ENCODE measurements at places on chromosomes 4 and X. TPM values are rescaled to one million over a fixed set of nuclear protein-coding genes. Genes with fewer than 3 reads are reported as not detected.

DGAT2L6 gene
- total RNA-seq: not detected

CHM gene
- total RNA-seq: 16.5 TPM

PABPC1L2B gene
- not detected for total RNA-seq

TLR1 gene
- total RNA-seq: 51.5 TPM

AFF1 gene
- 87.9 TPM for total RNA-seq

PPEF1 gene
- 1.9 TPM for total RNA-seq

TMEM31 gene
- total RNA-seq: not detected

GLUD2 gene
- not detected for total RNA-seq

PLAC8 gene
- 821 TPM for total RNA-seq

ALPK1 gene
- total RNA-seq: 6.5 TPM

SMPX gene
- not detected for total RNA-seq

P2RY4 gene
- 0.61 TPM for total RNA-seq

GYPE gene
- 1.3 TPM for total RNA-seq

XAGE1A gene
- not detected for total RNA-seq

RGN gene
- not detected for total RNA-seq

- no peak overlapping the region for H3K4me3 ChIP-seq
- H3K4me1 ChIP-seq: no peaks in the 10 kb centered on the region
- no peak overlapping the region for H3K27ac ChIP-seq
- DNase-seq: no peak
- H3K27me3 ChIP-seq: no peaks in the 10 kb centered on the region
Measured at GRCh38 chr4:145531859-145532258, 50.2 kb downstream of the SMAD1 start.

DNA sequence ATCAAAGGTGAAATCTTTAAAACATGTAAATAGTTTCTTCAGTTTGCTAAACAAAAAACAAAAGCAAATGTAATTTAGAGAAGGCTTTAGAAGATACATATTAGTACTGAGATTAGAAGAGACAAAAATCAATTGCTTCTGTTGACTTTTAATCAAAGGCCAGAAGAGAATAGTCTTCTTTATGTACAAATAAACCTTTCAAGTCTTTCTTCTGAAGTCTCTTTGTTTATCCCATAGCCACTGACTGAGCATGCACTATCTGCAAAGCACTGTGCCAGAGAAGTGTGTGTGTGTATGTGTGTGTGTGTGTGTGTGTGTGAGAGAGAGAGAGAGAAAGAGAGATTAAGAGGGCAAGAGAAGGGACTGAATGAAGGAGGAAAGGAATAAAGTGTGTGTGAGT, 198.4 kb downstream of the GLUD2 start:
- H3K27me3 ChIP-seq: no peaks in the 10 kb centered on the region
- no peak for DNase-seq
- no peak overlapping the region for H3K27ac ChIP-seq
- no peaks in the 10 kb centered on the region for H3K4me1 ChIP-seq
- no peak overlapping the region for H3K4me3 ChIP-seq

GRCh38 chrX:81168391-81168790, 33.3 kb downstream of the HMGN5 start:
- no peaks in the 10 kb centered on the region for H3K36me3 ChIP-seq
- no peaks in the 10 kb centered on the region for H3K4me1 ChIP-seq
- no peaks in the 10 kb centered on the region for H3K27me3 ChIP-seq
- DNase-seq: no peak
- H3K4me3 ChIP-seq: no peak overlapping the region

- no peaks in the 10 kb centered on the region for H3K36me3 ChIP-seq
- no peak overlapping the region for H3K27ac ChIP-seq
- no peak for DNase-seq
- H3K27me3 ChIP-seq: no peaks in the 10 kb centered on the region
- peaks cover 16% of the 10 kb centered on the region for H3K4me1 ChIP-seq
- H3K4me3 ChIP-seq: no peak overlapping the region
Measured at GRCh38 chrX:20421275-20421674, 154.6 kb upstream of the RPS6KA3 start.

DNA sequence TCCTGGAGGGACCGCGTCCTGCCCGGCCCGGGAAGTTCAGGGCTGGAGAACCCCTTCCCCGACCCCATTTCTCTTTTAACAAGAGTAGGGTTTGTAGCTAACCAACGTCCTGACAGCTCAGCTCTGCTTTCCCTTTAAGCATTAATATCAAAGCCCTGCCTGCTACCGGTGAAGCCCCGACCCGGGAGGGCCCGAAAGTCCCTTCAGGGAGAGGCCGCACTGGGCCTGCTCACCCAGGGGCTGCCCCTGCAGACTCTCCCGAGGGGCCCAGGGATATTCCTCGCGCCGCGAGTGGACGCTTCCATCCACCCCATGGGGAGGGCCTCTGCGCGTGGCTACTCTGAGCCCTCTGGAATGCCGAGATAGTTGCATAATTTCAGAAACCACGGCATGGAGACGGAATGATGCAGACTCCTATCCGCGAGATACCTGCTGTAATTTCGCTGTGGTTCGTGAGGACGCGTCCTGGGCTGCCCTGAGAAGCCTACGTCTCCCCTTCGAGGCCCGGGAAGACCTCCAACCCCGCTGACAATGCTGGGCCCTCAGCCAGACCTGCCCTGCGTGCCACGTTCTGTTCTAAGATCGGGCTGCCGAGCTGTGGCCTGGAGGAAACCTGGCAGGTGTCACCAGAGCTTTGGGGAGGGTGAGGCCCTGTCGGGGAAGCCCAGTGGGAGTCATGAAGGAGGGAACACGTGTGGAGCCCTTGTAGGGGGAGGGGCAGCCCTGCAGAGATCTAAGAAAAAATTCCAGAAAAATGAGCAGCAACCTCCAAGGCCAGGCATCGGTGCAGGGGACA, 999 bp upstream of the CTBP1 start:
- peaks cover 5% of the 10 kb centered on the region for H3K36me3 ChIP-seq
- peak; percentile 83 for DNase-seq
- H3K4me1 ChIP-seq: peaks cover 75% of the 10 kb centered on the region
- peak overlapping the region; percentile 96 for H3K27ac ChIP-seq
- H3K4me3 ChIP-seq: peak overlapping the region; percentile 64
- H3K27me3 ChIP-seq: no peaks in the 10 kb centered on the region

GRCh38 chr4:15322006-15322405, 105.8 kb upstream of the C1QTNF7 start:
- no peaks in the 10 kb centered on the region for H3K4me1 ChIP-seq

GRCh38 chrX:153478746-153479145, 8.4 kb upstream of the HAUS7 start:
- DNase-seq: no peak
- H3K36me3 ChIP-seq: no peaks in the 10 kb centered on the region
- H3K27me3 ChIP-seq: no peaks in the 10 kb centered on the region
- H3K27ac ChIP-seq: no peak overlapping the region
- H3K4me1 ChIP-seq: peaks cover 13% of the 10 kb centered on the region
- H3K4me3 ChIP-seq: no peak overlapping the region

DNA sequence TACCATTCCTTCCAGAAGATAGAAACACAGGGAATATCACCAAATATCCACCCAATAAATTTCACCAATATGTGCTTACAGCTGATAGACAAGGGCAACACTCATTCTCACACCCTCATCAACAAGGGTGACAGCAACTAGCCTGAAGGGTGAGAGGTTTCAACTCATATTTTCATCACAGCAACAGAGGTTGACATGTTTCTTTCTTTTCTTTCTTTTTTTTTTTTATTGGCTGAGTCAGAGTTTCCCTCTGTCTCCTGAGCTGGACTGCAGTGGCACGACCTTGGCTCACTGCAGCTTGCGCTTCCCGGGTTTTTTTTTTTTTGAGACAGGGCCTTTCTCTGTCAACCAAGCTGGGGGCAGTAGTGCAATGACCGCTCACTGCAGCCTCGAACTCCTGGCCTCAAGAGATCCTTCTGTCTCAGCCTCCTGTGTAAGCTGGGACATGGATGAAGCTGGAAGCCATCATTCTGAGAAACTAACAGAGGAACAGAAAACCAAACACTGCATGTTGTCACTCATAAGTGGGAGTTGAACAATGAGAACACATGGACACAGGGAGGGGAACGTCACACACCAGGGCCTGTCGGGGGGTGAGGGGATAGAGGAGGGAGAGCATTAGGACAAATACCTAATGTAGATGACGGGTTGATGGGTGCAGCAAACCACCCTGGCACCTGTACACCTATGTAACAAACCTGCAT, 27.5 kb upstream of the ASMTL start:
- peak; percentile 13 for DNase-seq
- no peak overlapping the region for H3K4me3 ChIP-seq
- H3K27ac ChIP-seq: peak overlapping the region; percentile 95
- H3K4me1 ChIP-seq: peaks cover 81% of the 10 kb centered on the region

- no peak overlapping the region for H3K4me3 ChIP-seq
- H3K4me1 ChIP-seq: no peaks in the 10 kb centered on the region
- peaks cover 2% of the 10 kb centered on the region for H3K27me3 ChIP-seq
- H3K27ac ChIP-seq: no peak overlapping the region
- DNase-seq: no peak
- H3K36me3 ChIP-seq: no peaks in the 10 kb centered on the region
Measured at GRCh38 chr4:46385946-46386345, 4.0 kb downstream of the GABRA2 start.

DNA sequence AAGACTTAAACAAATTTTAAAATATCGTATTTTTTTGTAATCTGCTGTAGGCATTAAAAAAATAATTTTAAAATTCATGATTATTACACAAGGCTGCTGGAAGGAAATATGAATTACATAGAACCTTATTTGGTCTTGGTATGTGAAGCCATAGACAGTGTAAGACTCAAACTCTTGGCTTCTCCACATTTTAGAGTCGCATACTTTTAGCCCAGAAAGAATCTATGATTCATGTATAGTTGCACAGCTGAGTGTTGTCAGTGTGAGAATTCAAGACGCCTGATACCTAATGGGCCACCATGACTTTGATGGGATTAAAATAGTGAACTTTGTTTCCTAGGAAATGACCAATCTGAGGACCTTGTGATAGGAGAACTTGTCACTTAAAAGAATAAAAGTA, 1.4 kb downstream of the INTU start:
- no peak overlapping the region for H3K27ac ChIP-seq
- no peak overlapping the region for H3K4me3 ChIP-seq
- DNase-seq: no peak
- H3K27me3 ChIP-seq: peaks cover 8% of the 10 kb centered on the region
- H3K36me3 ChIP-seq: no peaks in the 10 kb centered on the region
- no peaks in the 10 kb centered on the region for H3K4me1 ChIP-seq

DNA sequence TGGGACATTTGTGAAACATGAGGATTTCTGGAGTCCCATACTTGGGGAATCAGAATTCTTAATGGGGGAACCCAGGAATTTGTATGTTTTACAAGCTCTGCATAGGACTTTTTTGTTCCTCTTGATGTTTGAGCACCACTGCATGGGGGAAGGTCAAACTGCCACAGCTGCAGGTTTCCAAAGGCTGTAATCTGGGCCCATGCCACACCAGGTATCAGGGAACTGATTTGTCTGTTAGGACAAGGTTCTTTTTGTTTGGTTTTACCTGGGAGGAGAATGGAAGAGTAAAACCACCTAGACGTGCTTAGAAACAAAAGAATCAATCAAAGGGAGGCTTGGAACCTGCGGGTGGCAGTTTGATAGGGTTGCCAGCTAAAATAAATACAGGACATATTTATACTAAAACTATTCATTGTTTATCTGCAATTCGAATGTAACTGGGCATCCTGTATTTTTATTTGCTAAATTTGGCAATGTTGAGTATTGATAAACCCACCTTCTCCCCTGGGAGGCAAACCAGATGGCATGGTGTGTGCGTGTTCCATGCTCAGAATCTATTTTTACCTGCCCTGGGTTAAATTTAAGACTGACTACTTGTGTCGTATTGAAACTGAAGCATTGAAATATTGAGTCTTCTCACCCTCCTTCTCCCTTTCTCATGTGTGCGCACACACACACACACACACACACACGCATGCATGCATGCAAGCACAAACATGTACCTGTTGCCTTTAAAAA, 63.7 kb downstream of the TMEM164 start:
- no peaks in the 10 kb centered on the region for H3K36me3 ChIP-seq
- no peaks in the 10 kb centered on the region for H3K4me1 ChIP-seq
- DNase-seq: no peak
- H3K4me3 ChIP-seq: no peak overlapping the region
- no peak overlapping the region for H3K27ac ChIP-seq

GRCh38 chr4:181671672-181672071, 571.5 kb upstream of the TENM3 start:
- no peak overlapping the region for H3K4me3 ChIP-seq
- H3K27ac ChIP-seq: no peak overlapping the region
- H3K36me3 ChIP-seq: no peaks in the 10 kb centered on the region
- no peaks in the 10 kb centered on the region for H3K27me3 ChIP-seq

DNA sequence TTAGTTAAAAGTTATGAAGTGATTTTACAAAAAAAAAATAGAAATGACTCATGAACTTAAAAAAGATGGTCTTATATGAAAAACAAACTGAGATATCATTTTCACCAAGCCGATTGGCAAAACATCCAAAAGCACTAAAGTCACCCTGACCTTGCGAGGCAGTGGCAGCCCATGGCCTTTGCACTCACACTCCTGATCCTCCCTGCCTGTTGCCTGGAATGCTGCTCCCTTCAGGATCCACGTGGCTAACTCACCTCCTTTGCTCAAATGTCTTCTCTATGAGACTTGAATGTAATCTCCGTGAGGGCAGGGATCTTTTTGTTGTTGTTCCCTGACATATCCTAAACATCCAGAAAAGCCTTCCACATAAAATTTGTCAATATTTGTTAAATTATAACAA, 106.4 kb downstream of the RAPGEF2 start:
- H3K4me1 ChIP-seq: peaks cover 7% of the 10 kb centered on the region
- no peak for DNase-seq
- no peak overlapping the region for H3K27ac ChIP-seq
- no peaks in the 10 kb centered on the region for H3K27me3 ChIP-seq
- H3K4me3 ChIP-seq: no peak overlapping the region

DNA sequence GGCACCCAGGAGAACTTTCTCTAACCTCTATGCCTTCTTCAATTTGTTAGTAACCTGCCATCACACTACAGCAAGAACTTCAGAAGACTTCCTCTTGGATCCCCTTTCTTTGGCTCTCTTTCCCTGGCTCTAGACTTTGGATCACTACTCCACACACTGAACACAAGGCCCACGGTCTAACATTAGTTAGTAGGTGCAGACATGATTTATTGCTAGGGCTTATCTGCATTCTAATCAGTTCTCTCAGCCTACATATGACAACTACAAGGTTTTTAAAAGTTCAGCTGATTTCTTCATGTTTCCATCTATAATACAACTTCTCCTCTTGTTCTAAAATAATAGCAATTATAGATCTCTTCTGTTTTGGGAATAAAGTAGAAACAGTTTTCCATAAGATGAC, 209.1 kb upstream of the ANXA10 start:
- H3K36me3 ChIP-seq: no peaks in the 10 kb centered on the region
- H3K27me3 ChIP-seq: no peaks in the 10 kb centered on the region
- H3K4me3 ChIP-seq: no peak overlapping the region
- no peaks in the 10 kb centered on the region for H3K4me1 ChIP-seq
- H3K27ac ChIP-seq: no peak overlapping the region

GRCh38 chr4:110793890-110794554, 171.1 kb upstream of the PITX2 start:
- H3K4me1 ChIP-seq: no peaks in the 10 kb centered on the region
- H3K27ac ChIP-seq: no peak overlapping the region
- DNase-seq: no peak
- H3K4me3 ChIP-seq: no peak overlapping the region
- H3K36me3 ChIP-seq: no peaks in the 10 kb centered on the region
- H3K27me3 ChIP-seq: no peaks in the 10 kb centered on the region
